ENCODE measurements at places on chromosomes 2 and 18.

DNA sequence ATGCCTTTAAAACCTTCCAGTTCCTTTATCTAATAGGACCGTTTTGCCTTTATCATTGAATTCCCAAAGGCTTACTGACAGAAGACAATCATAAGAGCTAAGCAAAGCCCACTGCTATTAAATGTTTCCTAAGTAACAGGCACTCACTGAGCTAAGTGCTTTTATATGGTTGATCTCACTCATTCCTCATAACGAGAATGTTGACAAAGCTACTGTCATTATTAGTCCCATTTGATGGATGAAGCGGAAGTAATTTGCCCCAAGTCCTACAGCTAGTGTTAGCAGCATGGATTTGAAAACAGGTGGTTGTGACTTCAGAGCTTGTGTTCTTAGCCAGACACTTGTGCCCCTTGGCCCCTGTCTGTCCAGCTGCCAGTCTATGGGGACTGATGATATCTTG, 134.8 kb upstream of the SERPINE2 start:
- no peak for DNase-seq

DNA sequence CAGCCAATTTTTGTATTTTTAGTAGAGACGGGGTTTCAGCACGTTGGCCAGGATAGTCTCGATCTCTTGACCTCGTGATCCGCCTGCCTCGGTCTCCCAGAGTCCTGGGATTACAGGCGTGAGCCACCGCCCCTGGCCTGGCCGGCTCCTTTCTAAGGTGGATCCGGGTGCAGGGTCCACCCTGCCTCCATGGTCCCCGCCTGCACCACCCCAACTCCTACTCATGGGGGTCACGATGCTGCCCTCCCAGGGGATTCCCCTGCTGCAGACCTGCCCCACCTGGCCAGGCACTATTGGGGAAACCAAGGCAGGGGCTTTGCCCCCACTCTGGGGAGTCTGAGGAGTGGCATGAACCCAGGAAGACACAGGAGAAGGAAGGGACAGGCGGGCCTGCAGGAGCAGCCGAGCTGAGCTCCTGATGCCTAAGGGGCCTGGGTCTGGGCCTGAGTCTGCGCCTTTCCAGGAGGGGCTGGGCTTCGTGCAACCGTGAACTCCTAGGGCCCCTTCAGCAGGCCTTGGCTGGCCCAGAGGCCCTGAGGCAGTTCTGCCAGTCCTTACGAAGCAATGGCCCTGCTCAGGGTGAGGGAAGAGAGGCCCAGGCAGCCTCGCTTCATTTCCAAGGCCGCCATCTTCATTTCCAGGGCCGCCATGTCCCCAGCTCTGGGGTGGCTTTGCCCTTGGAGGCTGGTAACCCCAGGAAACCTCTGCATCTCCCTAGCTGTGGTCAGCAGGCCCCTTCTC, 67.2 kb upstream of the SMAD7 start:
- no peak for DNase-seq

- DNase-seq: no peak
These were observed 175.8 kb upstream of the PIEZO2 start for GRCh38 chr18:11324956-11325882.

GRCh38 chr2:6835467-6835866, 30.2 kb downstream of the CMPK2 start:
- DNase-seq: no peak

GRCh38 chr18:28766027-28766426, 589.1 kb upstream of the CDH2 start:
- no peak for DNase-seq

GRCh38 chr2:212089873-212090272, 448.7 kb downstream of the ERBB4 start:
- DNase-seq: no peak

DNA sequence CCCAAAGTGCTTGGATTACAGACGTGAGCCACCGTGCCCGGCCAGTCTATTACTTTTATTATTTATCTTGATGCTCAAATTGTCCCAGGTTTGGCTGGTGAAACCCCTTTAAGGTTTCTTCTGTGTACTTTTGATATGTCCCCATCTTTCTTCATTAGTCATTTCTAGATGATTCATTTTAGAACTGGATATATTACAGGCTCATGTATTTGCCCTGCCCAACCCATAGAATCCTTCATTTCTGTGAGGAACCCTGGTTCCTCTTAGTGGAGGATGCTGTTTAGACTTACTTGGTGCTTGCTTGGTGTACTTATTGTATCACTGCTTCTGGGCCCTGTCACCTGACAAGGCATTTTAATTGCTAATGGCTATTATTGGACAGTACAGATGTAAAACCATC, 40.1 kb downstream of the KCMF1 start:
- no peak for DNase-seq

- no peak for DNase-seq
These were observed 61.8 kb downstream of the NEDD4L start for GRCh38 chr18:58105888-58106260.

DNA sequence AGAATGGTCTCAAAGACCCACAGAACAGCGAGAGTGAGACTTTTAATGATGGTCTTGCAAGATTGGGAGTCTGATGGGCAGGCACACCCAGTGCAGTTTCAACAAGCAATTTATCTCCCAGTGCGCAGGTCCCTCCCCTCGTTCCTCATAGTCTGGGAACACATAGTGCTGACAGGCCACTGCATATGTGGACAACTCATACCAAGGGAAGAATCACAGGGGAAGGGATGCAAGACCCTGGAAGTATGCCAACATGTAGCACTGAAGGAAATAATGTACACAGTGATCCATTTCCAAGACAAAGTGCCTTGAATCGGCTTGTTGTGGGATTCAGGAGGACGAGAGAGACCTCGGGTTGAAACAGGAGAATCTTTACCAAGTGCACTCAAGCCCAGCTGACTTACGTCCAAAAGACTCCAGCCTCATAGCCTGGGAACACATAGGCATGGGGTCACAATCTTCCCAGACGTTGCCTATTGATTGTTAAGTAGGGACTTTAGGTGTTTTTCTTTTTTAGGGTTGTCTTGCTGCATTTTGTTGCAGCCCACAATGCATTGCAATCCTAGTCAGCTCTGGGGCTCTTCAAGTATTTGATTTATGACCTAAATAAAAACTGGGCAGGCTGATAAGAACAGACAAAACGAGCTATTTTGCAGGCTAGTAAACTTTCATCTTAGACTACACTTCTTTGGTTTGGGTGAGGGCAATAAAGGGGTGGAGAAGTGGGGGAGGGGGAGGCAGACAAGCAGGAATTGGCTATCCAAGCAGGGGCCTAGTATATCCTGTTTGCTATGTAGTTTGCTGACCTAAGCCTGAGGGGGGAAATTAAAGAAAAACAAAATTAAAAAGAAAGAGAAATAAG, 24.7 kb upstream of the SERPINB5 start:
- no peak for DNase-seq

- DNase-seq: no peak
These were observed 93.2 kb upstream of the CAB39 start for GRCh38 chr2:230619491-230619890.

- DNase-seq: no peak
These were observed 247.8 kb downstream of the DOK6 start for GRCh38 chr18:69648486-69648885.

DNA sequence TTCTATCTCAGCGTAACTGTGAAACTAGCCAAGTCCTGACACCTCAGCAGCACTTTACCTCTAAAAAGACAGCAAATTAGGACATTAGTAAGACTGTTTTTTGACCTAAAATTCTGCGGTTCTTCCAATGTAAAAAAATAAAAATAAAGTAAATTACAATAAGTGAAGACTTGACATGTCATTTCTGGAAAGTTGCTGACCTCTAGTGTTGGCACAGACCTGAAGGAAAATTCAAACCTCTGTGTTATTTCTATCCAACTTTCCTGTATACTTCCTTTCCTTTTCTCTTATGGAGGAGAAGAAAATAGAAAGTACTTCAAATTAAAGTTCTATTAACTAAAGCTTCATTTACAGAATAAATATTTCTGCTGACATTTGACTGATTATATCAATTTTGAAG, 110.6 kb downstream of the TMEM182 start:
- DNase-seq: no peak

DNA sequence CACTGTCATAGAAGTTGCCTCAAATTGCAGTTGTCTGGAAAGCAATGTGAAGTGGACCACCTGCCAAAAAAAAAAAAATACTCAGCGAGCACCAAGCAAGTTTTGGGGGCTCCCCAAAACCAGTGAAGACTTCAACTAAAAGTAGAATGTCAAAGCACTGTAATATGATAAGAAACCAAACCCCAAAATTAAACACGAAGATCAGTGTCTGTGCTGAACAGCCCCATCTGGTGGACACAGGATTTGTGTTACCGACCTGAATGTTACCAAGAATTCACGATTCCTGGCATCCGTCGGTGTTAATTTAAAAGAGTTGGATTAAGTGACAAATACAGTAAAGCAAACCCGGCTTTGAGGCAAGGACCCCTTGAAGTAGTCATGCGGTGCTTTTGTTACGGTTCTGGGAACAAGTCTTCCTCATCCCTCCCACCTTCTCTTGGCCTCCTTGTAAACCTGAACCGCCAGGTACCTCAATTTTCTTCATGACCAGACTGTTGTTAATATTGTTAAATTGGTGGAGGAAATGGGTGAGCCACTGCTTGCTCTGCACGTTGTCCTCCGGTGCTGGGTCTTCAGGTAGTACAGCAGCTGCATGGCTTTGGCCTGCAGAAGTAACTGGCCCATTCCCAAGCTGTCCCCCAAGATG, 31.3 kb upstream of the SSB start:
- no peak for DNase-seq

DNA sequence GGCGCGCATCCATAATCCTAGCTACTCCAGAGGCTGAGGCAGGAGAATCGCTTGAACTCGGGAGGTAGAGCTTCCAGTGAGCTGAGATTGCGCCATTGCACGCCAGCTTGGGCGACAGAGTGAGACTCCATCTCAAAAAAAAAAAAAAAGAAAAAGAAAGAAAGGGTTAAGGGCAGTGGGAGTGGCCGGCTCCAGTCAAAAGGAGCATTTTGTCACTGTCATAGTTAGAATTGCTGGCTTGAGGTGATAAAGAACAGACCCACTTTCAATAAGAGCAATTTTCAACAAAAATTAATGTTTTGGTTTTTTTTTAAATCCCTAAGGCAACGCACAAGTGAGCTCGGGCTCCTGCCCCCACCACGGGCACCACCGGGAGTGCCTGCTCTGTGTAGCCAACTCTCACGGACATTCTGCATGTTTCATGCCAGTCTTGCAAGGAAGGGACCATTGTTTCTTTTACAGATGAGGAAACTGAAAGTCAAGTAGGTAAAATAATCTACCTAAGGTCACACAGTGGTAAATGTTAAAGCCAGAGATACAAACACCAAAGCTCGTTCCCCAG, 8.5 kb downstream of the CIB4 start:
- no peak for DNase-seq

DNA sequence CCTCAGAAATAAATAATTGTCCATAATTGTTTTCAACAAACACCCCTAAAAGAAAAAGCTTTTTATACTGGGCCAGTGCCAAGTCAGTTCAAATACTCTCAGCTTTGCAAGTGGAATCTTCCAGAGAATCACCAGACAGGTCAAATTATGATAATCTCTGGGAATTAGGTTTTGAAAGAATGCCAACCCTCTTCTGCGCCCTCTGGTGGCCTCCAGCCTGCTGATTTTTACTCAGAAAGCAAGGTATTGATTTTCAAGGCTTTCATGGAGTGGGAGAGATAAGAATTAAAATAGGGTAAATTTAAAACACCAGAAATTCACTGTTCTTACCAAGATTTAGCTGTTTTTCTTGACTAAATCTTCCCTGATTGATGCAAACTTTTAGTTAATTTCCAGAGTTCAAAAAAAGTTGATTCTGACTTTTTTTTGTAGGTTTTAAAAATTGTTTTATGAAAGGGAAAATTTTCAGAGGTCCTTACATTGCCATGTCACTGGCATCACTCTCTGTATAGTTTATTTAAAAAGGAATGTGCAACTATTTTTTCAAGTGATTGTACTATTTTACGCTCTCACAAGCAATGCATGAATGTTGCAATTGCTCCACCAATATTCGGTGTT, 282.9 kb upstream of the TNP1 start:
- DNase-seq: no peak

DNA sequence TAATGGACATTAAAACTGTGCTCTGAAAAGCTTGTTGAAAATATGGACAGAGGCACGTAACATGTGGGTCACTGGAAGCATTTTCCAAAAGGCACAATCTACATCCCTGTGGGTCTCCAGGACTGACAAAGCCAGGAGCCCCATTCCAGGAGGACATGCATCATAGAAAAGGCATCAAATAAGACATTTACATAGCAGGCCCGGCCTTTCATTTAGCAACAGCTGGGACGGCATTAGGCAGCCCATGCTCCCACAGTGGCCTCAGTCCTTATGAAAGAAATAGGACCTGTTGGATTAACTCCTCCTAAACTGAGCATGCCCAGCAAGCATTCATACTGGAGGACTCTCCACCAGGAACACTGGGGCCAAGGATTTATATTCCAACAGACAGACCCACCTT, 72.2 kb downstream of the TWIST2 start:
- no peak for DNase-seq

DNA sequence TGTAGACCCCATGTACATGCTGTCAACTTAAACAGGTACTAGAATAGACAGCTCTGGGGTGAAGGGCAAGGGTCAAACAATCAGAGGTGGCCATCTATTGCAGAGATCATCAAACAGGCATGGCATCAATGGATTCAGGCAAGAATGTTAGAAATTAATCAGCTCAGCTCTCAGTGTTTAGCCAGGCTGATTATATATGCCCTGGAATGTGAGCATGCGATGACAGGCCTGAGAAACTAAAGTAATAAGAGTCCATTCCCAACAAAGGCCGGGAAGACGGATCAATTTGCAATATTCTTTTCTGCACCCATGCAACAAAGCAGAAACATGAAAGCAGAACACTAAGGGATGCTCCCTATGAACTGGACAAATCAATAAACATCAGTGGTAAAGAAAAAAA, 380.5 kb upstream of the SPRED2 start:
- no peak for DNase-seq
